CD14-positive monocyte (primary cell): ENCODE measurements at places on chromosomes 3 and 15.

DNA sequence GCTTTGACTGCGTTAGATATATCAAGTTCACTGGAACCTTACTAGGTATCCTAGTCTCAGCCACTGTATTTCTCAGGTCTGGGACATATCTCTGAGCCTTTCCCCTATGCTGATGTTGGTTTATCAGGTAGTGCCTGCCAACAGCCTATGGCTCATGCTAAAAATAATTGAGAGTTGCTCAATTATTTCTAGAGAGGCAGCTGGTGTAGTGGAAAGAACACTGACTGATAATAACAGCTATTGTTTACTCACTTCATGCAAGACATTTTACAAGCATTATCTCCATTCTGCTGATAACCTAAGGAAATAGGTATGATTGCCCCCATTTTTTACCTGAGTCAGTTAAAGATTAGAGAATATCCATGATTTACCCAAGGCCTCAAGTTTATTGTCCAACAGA lies 231.4 kb downstream of the LRRN1 start:
- no peak for DNase-seq

DNA sequence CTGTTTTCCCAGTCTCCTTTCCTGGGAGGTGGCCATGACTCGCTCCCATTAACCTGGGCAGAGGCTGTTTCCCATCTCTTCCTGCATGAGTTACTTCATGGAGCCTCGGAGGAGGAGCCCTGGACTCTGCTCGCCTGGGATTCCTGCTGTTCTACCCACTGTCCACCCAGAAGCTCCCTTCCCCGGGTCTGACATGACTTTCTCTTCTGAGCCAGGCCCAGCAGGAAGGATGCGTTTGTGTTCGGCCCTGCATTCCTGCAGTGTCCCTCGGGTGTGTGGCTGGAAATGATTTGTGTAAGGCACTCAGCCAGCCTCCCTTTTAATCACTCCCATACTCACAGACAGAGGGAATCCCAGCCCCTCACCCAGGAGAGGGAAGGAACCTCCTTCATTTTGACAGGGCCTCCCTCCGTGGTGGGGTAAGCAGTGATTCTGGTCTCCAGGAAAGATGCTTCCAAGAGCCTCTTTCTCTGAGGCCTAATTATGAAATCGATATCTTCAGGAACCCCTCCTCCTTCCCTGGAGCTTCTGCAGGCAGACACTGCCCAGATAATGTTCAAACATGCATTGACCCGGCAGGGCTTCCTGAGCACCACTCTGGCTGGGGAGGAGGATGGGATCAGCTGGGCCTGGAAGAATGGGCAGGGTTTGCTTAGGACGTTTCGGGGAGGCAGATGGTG lies 41.6 kb upstream of the DLG1 start:
- DNase-seq = no peak

GRCh38 chr15:82699726-82700125 lies 9.9 kb downstream of the AP3B2 start:
- no peak for DNase-seq

DNA sequence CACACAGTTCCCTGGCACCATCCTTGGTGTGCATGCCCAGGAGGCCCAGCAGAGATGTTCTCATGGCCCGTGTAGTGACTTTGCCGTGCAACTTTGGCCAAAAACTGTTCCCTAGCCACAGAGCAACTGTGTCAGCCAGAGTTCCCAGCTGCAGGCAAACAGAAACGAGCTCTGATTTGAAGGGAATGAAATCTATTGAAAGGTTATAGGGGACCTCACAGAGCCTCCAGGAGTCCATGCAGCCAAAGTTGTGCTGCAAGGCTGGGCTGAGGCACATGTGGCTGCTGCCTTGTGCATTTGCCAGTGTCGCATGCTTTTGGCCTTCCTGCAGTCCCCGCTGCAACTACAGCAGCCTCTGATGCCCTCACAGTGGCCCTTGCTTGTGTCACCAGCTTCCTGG lies 70.5 kb downstream of the PLXNA1 start:
- DNase-seq = no peak

DNA sequence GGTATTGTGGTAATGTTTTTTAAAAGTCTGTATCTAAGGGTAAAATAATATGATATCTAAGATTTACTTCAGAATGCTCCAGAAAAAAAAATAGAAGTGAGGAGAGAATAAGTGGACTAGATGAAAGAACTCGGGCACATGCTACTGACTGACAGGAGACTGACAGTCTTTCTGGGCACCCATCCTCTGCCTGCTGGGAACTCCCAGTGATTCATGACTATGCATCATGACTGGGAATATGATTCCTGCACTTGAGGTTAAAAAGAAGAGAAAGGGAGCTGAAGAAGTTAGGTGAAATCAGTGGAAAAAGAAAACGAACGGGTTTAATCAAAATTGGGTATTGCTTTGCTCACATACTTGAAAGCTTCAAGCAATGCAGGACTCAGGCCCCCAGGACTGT lies 35.7 kb upstream of the SPSB4 start:
- DNase-seq = no peak

DNA sequence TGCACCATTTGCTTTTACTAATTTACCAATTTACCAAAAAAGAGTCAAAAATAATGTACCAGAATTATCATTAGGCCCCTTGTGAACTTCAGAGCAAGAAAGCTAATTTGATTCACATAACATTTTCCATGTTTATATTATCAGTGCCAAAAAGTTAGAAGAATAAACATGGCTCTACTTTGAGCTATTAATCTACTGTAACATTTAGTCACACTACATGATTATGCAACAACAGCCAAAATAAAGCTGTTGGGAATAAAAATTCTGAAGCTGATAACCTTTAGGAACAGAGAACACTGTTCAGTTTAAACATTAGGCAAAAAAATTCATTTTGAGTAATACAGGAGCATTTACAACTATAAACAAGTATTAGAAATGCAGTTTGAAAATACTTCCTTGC lies 63.6 kb downstream of the PROS1 start:
- no peak for DNase-seq

- DNase-seq = no peak
These were observed 6.0 kb upstream of the ALPK3 start for GRCh38 chr15:84811151-84811550.

DNA sequence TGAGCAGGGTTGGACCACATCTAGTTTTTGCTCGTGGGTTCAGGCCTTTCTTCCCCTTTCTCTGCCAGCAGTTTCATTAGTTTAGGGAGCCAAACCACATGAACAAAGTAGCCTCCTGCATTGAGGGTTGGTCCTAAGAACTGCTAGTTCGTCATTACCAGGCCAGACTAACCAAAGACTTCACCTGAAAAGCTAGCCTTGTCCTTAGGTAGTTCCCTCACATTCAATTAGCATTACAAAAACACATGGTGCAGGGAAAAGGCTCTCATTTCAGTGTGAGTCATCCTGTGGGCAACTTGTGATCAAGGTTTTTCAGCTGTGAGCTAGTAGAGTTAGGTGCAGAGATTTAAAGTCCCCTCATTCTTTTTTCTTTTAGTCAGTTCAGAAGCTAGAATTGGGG lies 279.3 kb upstream of the CTNNB1 start:
- peak; percentile 34 for DNase-seq

DNA sequence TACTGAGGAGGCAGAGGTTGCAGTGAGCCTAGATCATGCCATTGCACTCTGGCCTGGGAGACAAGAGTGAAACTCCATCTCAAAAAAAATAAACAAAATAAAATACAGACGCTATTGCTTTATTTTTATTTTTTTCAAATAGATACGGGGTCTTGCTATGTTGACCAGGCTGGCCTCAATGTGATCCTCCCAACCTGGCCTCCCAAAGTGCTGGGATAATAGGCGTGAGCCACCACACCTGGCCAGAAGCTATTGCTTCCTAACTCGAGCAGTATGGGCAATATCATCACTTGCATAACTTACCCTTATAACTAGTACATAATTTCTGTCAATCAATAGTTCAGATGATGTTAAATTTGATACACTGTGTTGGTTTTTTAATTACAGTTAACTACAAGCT lies 3.0 kb downstream of the ARF4 start:
- DNase-seq = no peak

DNA sequence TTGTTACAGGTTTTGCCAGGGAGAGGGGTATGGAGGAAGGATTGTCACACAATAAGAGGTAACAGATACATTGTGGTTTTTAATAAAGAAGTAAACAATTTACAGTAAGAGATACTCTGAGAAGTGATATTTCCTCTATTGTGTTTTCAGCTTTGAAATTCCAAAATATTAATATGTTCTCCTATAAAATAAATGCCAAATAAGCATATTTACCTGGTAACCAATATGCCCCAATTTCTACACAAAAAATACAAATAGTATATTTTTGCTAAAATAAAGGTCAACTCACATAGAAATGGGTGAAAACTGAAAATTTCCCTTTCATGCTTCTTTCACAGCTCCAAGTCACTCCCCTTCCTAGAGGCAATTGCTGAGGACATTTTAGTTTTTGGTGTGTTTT lies 437.4 kb upstream of the UBE2E2 start:
- DNase-seq = no peak

DNA sequence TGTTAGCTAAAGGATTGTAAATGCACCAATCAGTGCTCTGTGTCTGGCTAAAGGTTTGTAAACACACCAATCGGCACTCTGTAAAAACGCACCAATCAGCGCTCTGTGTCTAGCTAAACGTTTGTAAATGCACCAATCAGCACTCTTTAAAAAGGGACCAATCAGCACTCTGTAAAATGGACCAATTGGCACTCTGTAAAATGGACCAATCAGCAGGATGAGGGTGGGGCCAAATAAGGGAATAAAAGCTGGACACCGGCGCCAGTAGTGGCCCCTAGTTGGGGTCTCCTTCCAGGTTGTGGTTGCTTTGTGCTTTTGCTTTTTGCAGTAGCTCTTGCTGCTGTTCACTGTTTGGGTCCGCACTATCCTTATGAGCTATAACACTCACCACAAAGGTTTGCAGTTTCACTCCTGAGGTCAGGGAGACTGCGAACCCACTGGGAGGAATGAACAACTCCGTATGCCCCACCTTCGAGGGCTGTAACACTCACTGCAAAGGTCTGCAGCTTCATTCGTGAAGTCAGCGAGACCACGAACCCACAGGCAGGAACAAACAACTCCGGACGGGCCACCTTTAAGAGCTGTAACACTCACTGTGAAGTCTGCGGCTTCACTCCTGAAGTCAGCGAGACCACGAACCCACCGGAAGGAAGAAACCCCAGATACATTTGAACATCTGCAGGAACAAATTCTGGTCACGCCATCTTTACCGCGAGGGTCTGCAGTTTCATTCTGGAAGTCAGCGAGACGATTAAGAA lies 1.1 kb upstream of the SUCLG2 start:
- DNase-seq = peak; percentile 38

DNA sequence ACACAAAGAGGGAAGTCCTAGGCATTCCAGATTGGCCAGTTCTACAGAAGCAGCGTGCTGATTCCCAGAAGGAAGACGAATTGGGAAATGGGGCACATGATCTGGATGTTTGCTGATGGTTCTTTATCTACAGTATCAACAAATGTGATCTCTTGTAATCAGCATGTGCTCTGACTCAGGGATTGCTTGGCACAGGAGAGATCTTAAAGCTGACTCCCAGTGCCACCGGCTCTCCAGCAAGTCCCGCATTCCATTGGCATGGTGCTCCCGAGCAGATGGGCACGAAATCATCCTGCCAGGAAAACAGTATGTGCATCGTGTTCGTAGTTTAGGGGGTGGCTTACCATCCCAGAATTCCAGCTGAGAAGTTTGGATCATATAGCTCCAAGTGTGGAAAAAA lies 259.9 kb upstream of the NR2F2 start:
- DNase-seq = no peak

GRCh38 chr3:129616713-129617112 lies 10.2 kb upstream of the PLXND1 start:
- DNase-seq = peak; percentile 87
